CD4-positive, alpha-beta T cell (primary cell): ENCODE measurements at places on chromosomes 16 and 17.

GRCh38 chr16:67883872-67884261 lies 818 bp upstream of the NRN1L start:
- DNase-seq: peak; percentile 74

- DNase-seq: no peak
These were observed 17.6 kb downstream of the TEX2 start for GRCh38 chr17:64245218-64246145.

- DNase-seq: no peak
These were observed 6.3 kb upstream of the ABAT start for GRCh38 chr16:8668113-8668512.

DNA sequence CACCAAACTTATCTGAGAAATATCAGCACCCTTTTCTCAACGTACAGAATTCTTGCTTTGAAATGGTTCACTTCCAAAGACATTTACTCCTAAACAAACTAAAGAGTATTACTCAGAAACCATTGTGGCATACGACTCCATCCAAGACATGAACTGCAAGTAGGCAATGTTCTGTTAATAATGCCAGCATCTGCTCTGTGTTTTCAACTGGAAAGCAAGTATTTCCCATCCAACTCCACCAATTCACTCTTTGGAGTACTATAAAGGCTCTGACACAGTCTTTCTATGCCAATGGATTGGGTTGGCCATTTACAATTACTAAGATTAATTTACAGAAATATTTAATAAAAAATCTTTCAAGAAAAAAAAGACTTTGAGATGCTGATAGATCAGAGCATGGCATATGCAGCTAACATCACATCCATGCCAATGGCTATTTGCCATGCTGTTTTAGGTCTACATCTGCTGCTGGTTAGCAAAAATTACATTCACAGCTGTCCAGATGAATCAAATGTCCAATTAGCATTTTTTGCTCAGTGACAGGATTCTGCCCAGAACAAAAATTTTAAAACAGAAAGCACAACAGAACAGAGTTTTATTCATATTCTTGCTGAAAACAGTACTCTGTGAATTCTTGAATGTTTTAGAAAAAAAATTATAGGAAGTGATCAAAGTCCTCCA lies 65.9 kb upstream of the HLF start:
- DNase-seq: no peak

DNA sequence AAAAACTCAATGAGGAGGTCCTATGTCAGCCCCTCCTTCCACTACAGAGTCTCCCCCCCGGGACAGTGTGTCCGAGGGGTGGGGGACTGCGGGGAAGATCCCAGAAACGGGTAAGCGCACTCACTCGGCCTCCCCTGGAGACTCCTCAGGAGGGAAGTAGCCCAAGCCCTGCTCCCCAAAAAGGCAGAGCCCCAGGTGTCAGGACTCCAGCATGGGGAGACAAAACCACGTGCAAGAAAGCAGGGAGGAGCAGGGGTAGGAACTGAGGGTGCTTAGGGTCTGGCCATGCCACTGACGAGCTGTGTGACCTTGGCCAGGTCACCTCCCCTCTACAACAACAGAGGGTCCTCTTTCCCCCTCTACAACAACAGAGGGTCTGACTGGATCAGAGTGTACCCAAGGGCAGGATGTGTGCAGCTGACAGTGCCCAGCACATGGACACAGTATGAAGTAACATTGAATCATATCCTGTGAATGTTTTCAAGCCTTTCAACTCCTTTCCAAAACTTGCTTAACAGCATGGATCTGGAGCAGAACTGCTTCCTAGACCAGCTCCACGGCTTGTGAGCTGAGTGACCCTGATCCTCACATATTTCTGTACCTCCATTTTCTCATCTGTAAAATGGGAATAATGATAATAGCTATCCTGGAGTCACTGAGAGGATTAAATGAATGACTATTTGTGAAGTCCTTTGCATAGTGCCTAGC lies 2.1 kb upstream of the NAGS start:
- no peak for DNase-seq

DNA sequence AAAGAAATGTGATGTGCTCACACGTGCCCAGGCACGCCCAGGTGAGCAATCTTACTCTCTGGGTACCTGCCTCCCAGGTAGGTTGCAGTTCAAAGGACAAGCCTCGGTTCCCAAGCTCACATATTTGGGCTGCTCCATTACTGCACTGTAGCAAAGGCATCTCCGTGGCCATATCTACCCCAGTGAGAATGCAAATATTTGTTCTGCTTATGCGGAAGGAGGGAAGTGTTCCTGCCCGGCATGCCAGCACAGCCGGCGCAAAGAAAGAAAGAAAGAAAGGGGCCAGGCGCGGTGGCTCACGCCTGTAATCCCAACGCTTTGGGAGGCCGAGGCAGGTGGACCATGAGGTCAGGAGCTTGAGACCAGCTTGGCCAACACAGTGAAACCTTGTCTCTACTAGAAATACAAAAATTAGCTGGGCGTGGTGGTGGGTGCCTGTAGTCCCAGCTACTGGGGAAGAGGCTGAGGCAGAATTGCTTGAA lies 30.7 kb downstream of the SLC43A2 start:
- DNase-seq: no peak

GRCh38 chr17:72631568-72631948 lies 460.9 kb downstream of the SLC39A11 start:
- DNase-seq: no peak
